Stimulated activated CD4-positive, alpha-beta T cell treated with anti-CD3 and anti-CD28 coated beads, Interleukin-1b, Interleukin-23, amount 100 ng/mL, for 48 hours (primary cell): ENCODE measurements at places on chromosomes 1 and 21.

- DNase-seq, result no peak
These were observed 33.5 kb upstream of the ADAM30 start for GRCh38 chr1:119929643-119930315.

DNA sequence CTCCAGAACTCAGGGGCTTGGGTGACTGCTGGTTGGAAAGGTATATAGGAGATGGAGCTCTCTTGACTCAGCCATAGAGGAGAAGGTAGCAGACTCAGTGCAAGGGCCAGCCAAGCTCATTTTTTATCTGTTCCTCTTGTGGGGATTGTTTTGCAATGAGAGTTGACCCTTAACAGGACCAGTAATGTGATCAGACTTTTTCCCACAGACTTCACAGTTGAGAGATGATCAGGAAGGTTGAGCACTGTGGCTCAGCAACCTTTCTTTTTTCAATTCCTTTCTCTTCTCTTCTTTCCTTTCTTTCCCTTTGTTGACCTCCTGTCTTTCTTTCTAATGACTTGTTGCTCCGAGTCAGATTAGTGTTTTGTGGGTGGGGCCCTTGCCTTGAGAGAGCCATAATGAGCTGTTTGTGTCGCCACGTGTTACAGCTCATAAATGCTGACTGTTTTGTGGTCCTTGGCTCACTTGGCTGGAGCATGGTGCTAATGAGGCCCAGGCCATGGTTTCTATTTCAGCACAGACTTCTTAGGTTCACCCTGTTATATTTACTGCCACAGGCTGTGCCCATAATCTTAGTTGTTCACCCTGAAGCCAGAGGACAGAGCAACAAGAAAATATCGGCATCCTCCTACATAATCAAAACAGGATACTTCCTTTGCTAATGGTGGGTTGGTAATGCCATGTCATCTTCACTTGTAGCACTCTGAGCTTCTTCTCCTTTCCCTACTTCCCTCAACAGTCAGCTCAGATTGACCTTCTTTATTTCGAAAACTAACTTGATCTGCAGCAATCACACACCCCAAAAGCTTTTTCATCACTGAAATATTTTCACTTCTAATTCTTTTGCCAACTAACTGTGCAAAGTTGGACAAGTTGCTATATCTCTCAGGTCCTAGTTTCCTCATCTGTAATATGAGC is 13.9 kb downstream of the ADAM30 start:
- no peak for DNase-seq

DNA sequence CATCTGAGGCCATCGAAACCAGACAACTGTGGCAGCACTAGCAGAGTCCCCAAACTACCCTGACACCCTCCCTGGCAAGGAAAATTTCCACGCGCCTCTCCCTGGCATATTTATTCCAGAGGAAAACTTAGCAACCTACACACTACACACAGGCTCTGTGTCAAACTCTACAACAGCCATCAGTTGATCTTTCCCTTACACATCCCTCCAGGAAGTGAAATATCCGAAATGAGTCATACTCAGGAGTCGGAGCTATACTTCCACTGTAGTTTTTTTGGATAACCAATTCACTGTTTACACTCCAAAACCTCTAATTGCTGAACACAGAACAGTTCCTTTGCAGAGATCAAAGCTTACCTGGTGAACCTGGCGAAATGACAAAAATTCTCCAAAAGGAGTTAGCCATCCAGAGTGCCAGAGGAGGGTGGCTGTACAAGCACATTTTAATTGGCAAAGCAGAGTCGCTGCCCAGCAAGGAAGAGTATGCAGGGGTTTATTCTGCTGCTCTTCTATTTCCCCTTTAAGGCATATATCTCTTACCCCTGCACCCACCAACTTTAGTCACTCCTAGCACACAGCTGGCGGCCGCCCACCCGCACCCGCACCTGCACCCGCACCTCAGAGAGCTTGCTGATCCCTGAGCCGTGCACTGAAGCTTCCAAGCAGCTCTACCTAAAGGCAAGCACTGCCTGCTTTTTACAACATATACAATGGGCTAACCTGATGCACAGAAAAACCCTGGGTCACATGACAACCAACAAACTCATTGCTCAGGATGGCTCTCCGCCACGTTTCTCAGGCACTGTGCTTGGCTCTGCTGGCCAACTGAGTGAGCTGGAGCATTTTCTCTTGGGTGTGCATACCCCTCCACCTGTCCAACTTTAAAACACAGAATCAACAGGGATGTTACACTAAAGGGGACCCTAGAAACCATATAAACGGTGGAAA is 54.9 kb downstream of the CAPZB start:
- DNase-seq, result no peak

GRCh38 chr1:201537028-201537427 is 1.9 kb upstream of the NAV1 start:
- no peak for DNase-seq

DNA sequence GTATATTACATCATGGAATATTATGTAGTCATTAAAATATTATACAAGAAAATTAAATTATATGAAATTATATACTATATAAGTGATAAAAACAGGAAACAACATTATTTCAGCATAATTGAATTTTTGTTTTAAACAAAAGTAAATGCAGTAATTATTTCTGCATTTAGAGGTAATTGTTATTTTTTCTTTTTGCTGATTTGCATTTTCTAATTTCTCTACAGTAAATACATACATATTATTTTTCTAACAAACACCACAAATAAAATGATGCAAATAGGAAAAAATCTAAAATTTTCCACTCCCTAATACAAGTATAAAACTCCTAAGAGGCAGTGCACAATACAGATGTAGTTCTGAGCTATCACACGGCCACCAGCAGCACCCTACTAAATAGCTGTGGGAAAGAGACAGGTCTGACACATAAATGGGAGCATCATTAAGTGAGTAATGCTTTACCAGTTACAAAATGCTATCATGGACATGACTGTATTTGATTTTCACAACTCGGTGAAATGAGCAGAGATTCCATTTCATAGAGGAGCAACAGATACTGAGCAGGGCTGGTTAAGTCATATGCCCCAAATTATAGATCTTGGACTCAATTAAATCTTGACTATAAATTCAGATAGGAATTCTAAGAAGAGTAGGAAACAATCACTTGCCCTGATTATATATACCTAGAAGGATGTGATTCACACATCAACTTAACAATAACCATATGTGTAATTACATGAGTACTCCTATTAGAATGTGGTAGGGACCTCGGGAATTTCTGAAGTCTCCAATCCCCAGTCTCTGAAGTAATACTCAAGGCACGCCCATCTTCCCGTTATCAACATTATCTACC is 49.0 kb downstream of the NRIP1 start:
- DNase-seq, result no peak

DNA sequence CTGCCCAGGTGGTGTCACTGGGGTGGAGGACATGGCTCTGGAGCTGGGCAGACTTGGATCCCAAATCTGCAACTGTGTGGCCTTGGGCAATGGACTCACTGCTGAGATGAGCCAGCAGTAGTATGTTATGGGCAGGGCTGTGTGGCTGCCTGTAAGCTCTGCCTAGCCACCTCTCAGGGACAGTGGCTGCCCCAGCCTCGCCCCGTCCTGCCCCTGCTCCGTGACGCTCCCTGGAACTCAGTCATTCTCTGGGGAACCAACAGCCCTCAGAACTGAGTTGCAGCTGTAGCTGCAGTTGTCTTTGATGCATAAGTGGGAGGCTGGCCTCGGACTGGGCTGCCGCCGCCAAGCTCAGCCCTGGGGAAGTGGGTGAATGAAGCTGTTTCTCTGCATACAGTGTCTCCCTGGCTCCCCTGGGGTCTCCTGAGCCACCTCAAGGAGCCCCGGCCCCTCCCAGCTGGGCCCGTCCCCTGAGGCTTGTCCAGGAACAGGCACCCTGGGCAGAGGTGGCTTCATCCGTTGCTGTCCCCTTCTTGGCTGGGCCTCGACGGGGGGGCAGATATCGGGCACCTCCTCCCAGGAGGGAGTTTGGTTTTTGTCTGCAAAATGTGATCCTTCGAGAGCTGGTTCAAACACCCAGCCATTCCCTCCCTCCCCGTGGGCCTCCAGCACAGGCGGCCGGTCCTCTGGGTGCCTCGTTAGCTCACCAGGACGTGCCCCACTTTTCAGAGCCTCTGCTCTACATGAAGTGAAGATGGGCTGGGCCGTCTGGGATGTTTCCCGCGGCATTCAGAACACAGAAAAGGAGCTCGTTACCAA is 26.2 kb upstream of the PLCH2 start:
- no peak for DNase-seq

- DNase-seq, result no peak
These were observed 212.3 kb downstream of the NCAM2 start for GRCh38 chr21:21210552-21210951.

DNA sequence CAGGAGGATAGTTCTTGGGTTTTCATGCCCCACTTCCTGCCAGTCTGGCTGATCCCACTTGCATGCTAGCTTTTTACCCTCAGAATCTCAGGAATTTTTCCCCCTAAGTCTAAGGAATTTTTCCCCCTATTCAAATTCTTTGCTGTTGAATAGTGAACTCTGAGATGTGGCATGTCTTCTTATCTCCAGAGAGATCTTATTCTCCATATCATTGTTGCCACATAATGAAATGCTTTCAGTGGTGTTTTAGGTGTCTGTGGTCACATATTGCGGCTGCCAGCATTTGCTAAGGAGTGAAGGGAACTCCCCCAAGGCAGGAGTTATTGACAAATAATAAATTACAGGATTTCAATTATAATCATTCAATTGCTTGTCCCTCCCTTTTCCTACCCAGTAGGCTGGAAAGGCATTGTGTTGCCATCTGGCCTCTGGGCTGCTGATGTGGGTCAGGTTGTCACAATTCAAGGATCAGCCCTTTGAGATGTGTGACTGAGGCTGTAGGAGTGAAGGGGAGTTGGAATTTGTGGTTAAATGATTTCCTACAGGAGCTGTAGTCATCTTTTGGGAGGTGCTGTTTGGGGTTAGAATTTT is 3.9 kb upstream of the FLG start:
- DNase-seq, result no peak

- DNase-seq, result no peak
These were observed 459 bp downstream of the FOXE3 start for GRCh38 chr1:47416319-47417169.

DNA sequence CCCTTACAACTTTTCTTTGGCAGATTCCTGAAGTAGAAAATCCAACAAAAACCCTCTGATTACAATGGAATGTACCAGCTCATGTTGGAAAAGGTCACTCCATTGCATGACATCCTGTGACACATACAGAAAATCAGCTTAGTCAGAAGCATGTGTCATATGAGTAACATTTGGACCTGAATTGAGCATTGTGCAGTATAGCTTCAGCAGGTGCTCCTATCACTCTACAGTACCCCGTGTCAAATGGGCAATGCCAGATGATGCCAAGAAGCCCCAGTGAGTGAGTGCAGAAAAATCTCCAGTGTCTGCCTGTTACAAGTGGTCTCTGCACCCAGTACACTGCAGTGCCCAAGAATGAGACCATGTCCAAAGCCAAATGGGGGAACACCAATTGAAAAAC is 129.7 kb upstream of the RUNX1 start:
- DNase-seq, result peak; percentile 26

GRCh38 chr1:41366455-41367287 is 5.4 kb downstream of the FOXO6 start:
- DNase-seq, result no peak

DNA sequence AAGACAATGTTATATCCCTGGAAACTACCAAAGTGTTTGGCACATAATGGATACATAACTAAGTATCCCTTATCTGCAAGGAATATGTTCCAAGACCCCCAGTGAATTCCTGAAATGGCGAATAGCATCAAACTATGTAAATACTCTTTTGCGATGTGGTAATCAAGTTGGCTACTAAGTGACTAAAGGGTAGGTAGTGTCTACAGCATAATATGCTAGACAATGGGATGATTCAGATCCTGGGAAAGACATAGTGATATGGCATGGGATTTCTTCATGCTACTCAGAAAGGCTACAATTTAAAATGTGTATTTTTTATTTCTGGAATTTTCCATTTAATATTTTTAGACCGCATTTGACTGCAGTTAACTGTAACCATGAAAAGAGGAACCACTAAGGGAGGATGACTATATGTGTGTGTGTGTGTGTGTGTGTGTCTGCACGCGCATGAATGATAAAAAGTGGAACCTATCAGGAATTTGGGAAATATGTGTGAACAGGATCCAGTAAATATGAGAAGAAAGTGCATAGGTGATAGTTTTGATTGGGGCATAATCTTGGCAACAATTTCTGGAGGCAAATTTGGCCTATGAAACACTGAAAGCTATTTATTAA is 1899.9 kb downstream of the NCAM2 start:
- no peak for DNase-seq

DNA sequence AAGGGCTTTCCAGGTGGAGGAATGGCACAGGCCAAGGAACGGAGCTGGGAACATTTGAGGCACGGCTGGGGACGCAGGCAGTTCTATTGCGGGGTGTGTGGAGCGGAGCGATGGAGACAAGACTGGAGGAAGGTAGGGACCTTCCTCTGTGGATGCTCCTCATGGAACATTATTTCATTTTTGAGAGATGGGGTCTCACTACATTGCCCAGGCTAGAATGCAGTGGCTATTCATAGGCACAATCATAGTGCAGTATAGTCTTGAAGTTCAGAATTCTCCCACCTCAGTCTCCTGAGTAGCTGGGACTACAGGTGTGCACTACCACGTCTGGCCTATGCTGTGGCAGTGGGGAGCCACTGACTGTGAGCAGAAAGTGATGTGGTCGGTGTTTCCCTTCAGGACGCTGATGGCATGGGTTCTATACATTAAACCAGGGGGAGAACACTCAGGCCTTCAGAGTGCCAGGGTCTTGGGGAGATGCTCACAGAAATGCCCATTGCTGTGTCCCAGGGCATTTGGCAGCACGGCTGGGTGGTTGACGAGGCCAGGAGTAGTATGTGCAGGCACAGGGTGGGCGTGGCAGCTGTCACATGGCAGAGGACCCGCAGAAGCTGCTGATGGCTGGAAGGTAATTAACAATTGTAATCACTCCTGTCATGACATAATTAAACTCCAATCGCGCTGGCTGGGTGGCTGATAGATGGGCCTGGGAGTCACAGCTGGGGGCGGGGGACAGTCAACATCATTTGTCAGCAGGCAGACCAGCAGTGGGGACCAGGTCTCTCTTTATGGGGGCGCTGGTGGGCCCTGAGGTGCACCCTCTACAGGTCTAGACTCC is 40.8 kb upstream of the ACOT11 start:
- DNase-seq, result no peak

- DNase-seq, result no peak
These were observed at the start of gene PRKACB for GRCh38 chr1:84143796-84144565. TSS of gene PRKACB (plus strand) at chr1:84144271. CDS start at chr1:84144362, 91 bp downstream.
